ENCODE measurements at places on chromosomes 1 and 21. TPM values are rescaled to one million over a fixed set of nuclear protein-coding genes. Genes with fewer than 3 reads are reported as not detected.

DNA sequence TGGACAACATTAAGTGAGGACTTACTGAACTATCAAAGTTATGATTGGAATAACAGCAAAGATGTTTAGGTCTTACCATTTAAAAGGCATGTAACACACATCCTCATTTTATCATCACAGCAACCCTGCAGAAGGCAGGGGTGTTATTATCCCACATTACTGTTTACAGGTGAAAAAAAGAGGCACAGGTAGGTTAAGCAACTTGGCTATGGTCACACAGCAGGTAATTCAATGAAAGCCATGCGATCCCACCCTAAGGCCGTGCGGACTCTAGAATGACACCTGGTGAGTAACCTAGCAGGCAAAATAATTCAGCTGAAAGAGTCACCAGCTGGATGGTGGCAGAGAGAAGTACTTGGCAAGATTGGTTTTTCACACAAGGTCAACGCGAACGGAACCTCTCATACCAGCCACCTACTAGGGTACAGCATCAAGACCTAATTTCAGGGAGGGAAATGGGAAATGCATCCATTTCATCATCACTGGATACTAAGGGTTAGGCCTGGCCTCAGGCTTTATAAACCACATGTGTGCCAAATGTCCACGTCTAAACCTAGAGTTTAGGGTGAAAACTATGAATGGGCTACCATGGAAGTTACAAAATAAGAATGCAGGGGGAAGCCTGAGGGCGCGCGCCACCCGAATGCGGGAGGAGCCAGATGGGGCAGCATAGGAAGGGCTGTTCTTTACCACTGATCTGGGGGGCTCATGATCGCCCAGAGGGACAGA is 85.3 kb downstream of the SLC66A1 start:
- no peak for DNase-seq

- DNase-seq: no peak
Observed at GRCh38 chr1:162357681-162358266, 18.9 kb downstream of the SPATA46 start.

DNA sequence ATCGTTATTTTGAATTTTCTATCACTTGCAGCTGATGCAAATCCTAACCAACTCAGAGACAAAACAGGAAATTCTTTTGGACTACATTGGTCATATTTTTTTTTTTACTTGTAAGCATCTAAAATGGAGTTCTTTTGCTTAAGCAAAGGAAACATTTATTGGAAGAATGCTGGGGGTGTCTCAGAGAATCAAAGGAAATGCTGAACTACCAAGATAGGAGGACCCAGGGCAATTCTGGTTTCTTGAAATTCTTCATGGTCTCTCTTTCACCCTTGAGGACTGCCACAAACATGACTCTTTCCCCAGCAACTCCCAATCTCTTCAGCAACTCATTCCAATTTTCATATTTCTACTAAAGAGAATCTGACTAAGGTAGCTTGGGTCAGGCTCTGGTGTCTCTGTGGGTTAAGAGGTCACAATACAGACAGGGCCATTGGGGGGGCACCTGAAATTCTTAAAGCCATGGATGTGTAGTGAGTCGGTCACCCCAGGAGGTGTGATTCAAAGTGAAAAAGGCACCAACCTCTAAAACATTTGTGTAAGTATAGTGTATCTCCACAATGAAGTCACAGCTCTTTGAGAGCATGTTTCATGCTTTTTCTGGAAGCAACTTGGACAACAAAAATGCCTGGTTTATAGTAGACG is 171.1 kb upstream of the FGGY start:
- no peak for DNase-seq

DNA sequence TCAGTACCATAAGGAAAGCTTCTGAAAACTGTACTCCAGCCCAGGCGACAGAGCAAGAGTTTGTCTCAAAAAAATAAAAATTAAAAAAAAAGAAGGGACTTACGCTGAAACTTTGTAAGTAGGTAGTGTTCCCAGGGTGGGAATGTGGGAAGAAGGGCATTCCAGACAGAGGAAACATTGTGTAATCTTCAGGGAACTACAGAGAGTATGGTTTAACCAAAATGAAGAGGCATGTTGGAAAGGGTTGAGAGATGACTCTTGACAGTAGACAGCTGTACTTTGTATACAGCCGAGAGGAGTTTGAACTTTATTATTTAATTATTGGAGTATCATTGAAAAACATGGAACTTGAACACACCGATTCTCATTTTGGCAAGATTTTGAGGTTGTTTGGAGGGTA is 43.0 kb downstream of the PPP2R5A start:
- no peak for DNase-seq

GBP7 gene
- not detected for total RNA-seq

SMPDL3B gene
- total RNA-seq: not detected

VSIG8 gene
- total RNA-seq: not detected

RASSF5 gene
- total RNA-seq: 8.9 TPM

OR14K1 gene
- not detected for total RNA-seq
